ENCODE measurements at places on chromosomes 5 and 9.

DNA sequence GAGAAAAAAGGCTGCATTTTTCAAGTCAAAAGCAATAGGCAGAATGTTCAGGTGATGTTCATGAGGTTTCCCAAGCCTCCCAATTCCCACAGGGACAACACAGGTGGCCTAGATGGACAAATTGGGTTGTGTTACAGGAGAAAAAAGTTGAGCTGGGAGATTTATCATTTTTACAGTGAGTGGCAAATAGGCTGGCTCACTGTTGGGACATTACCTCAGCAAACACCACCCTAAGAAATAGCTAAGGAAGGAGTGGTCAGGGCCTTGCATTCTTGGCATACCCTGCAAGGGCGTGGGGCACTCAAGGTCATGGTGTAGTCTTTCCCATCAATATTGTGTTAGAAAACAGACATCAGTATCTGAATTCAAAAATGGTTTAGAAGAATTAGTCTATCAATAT, 23.3 kb upstream of the CPLANE1 start:
- DNase-seq: peak; percentile 88

DNA sequence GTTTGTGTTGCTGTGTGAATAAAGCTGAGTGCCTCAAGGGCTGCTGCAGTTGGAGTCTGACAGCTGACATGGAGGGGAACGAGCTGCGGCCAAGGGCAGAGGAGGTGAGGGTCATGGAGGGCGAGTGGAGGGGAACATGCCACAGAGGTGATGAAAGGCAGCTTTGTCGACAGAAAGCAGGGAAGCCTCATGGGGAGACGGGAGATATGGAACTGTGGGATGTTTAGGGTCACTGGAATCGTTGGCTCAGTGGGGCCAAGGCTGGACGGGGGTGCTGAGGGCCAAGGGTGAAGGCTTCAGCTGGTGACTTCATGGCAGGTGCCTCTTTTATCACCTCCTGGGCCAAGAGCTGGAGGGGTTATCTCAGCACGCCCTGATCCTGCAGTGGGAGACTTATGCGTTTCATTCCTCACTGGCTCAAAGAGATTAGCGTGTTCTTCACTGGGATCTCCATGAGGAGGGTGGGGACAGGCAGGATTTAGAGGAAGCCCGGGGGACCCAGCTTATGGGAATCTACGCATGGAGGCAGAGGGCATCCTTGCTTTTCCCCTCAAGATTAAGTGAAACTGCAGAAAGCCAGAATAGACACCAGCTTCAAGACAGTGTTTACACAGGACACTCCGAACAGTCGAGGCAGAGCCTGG, 42.2 kb downstream of the FAM240B start:
- peak; percentile 47 for DNase-seq

GRCh38 chr5:160970605-160971191, 118.7 kb upstream of the ATP10B start:
- DNase-seq: no peak

DNA sequence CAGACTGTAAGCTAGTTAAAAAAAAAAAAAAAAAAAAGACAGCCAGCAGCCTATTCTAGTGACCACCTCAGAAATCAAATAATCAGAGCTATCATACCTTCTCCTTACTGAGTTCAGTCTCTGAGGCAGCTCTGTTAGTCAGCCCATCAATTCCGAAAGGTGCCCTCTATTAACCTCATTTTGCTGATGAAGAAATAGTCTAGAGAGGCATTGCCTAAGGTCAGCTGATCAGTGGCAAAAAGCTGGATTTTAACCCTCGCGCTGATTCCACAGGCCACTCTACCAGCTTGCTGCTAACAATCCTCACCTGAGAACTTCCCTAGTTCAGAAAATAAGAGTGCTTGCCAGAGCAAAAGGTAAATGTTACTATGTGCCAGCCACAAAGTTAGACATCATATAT, 172.0 kb downstream of the DENND1A start:
- no peak for DNase-seq

Measured in myocyte (in vitro differentiated cells).